Endothelial cell (in vitro differentiated cells): ENCODE measurements at places on chromosomes 12 and 14. TPM values are rescaled to one million over a fixed set of nuclear protein-coding genes. Genes with fewer than 3 reads are reported as not detected.

DNA sequence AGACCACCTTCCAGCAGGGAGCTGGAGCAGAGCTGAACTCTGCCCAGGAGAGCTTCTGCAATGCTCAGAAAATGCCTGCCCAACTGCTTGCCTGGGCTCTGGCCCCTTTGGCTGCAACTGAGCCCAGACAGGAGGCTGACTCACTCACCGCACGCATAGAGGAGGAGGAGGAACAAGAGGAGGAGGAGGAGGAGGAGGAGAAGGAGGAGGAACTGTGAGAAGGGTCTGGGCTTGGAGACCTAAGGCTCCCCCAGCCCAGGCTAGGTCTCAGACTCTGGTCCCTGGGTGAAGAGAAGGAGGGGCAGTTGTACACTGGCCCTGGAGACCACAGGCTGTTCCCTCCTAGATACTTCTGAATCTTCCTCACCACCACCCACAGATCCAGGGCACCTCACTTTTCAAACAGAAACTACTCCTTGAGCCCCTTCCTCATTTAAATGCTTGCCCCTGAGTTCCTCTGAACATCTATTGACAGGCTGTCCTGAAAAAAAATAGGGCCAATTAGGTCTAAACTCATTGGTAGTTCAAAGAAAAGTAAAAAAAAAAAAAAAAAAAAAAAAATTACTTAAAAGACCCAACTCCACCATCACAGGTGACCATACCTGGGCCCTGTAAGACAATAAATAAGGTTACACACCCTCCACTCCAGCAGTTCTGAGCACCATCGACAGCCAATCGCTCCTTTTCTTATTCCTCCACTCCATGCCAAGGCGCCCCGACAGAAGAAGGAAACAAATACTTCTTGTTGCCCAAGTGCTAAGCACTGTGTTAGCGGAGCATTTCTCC is 674 bp downstream of the VDR start:
- DNase-seq, result no peak
- H3K4me3 ChIP-seq, result peak overlapping the region; percentile 87
- H3K36me3 ChIP-seq, result no peaks in the 10 kb centered on the region
- peaks cover 15% of the 10 kb centered on the region for H3K4me1 ChIP-seq
- H3K27me3 ChIP-seq, result peaks cover 20% of the 10 kb centered on the region

DNA sequence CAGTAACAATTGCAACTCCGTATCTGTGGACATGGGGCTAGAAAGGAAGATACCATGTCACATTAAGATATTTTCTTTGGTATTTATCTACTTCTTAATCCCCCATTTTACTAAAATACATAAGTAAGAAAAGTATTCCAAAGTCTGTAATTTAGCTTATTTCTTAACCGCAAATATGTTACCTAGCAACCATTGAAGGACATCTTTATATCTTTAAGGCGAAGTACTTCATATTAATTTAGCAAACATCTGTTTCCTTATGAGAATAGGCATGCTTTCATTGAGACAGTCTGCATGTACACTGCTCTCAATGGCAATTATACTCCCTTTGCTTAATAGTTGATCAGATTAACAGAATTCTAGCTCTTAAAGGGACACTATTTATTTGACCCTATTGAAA is 88.8 kb downstream of the NAV3 start:
- no peak overlapping the region for H3K27ac ChIP-seq
- peaks cover 2% of the 10 kb centered on the region for H3K4me1 ChIP-seq
- no peaks in the 10 kb centered on the region for H3K36me3 ChIP-seq

DNA sequence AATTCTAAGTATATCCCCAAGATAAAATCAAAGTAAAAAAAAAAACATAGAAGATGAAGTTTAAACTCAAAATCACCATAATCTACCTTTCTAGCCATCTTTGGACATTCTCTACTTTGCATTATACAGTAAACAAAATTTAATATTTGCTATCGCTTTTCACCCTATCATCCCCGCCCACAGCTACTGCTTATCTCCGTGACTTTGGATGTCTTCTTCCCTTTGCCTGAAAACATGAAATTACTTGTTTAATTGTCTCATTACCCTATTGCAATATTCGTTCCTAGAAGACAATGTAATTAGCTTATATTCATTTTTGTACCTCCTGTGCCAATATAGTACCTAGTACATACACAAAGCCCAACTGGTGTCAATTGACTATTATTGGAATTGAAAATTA is 9.3 kb downstream of the SYNJ2BP start:
- no peaks in the 10 kb centered on the region for H3K27me3 ChIP-seq
- H3K36me3 ChIP-seq, result peaks cover 6% of the 10 kb centered on the region
- no peak overlapping the region for H3K4me3 ChIP-seq
- peaks cover 3% of the 10 kb centered on the region for H3K4me1 ChIP-seq
- H3K27ac ChIP-seq, result no peak overlapping the region

DNA sequence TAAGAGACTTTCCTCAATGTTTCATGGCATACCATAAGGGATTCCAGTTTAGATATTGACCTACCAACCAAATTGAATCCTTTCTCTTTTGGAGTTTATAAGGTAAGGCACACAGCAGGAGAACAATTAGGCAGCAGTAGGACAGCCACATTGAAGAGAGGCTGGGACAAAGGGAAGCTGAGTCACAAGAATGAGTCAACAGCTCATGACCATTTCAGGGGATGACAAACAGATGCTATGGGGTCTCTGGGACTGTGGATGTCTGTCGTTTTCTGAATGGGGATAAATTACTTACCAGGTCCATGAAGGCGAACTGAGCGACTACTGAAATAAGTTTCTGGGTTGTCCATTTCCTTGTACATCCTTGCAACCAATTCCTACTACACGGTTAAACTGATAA is 48.6 kb upstream of the E2F7 start:
- H3K4me1 ChIP-seq, result no peaks in the 10 kb centered on the region
- H3K4me3 ChIP-seq, result no peak overlapping the region
- no peaks in the 10 kb centered on the region for H3K27me3 ChIP-seq
- H3K36me3 ChIP-seq, result no peaks in the 10 kb centered on the region
- DNase-seq, result no peak

- DNase-seq, result no peak
- H3K27ac ChIP-seq, result peak overlapping the region; percentile 46
- peaks cover 7% of the 10 kb centered on the region for H3K4me1 ChIP-seq
These were observed 20.7 kb downstream of the ATXN2 start for GRCh38 chr12:111578276-111578970.

DNA sequence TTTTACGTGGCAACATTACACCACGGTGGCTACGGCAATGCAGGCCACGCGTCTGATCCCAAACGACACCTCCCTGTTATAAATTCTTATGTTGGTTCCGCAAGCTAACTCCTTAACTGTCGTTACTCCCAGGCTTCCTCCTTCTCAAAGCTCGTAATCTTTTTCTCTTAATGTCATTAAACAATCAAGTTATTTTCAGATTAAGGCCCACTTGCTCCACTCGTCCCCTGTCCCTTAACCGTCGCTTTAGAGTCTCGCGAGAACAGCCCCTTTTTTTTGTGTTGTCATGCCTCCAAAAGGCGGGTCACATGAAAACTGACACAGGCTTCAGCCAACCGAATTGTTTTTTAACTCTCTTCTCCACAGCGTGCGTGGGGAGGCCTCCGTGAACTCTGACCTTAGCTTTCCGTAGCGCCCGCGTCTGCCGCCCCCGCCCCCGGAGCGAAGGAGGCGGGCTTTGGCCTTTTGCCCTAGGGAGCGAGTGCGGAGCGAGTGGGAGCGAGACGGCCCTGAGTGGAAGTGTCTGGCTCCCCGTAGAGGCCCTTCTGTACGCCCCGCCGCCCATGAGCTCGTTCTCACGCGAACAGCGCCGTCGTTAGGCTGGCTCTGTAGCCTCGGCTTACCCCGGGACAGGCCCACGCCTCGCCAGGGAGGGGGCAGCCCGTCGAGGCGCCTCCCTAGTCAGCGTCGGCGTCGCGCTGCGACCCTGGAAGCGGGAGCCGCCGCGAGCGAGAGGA is at the start of gene CAND1:
Gene CAND1, plus strand, starts transcription at position 463 of the 737 bp plus-strand sequence. CDS start 360 bp downstream, outside the sequence.
- peak; percentile 88 for DNase-seq
- no peaks in the 10 kb centered on the region for H3K36me3 ChIP-seq
- H3K27me3 ChIP-seq, result peaks cover 3% of the 10 kb centered on the region
- peaks cover 17% of the 10 kb centered on the region for H3K4me1 ChIP-seq

The ITGB7 gene
- 0.56 TPM for total RNA-seq

The KRT73 gene
- total RNA-seq, result 0.77 TPM
